ENCODE measurements at places on chromosomes 13 and 19.

DNA sequence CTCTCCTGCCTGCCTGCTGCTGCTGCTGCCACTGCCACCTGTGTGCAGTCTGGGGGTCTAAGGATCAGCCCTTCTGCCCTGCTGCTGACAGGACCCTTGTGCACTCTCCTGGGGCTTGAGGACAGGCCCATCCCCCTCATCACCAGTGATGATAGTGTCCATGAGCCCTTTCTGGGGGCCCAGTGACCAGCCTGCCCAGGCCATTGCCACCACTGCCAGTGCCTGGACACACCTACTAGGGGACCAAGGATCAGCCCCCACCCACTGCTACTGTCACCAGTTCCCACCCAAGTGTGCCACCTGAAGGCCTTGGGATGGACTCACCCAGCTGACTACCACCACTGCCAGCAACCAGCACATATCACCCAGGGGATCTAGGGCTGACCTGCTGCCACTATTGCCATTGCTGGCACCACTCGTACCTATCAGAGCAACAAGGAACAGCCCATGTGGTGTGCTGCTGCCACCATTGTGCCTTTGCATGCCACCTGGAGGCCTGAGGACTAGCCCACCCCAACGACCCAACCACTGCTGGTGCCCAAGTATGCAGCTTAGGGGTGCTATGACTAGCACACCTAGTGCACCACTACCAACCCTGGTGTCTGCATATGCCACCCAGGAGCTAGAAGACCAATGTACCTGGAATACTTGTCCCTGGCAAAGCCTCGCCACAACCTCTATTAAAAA lies 994.3 kb downstream of the PCDH17 start:
- DNase-seq, result no peak

- DNase-seq, result peak; percentile 74
Measured at GRCh38 chr19:13152974-13153568, 2.9 kb downstream of the IER2 start.

DNA sequence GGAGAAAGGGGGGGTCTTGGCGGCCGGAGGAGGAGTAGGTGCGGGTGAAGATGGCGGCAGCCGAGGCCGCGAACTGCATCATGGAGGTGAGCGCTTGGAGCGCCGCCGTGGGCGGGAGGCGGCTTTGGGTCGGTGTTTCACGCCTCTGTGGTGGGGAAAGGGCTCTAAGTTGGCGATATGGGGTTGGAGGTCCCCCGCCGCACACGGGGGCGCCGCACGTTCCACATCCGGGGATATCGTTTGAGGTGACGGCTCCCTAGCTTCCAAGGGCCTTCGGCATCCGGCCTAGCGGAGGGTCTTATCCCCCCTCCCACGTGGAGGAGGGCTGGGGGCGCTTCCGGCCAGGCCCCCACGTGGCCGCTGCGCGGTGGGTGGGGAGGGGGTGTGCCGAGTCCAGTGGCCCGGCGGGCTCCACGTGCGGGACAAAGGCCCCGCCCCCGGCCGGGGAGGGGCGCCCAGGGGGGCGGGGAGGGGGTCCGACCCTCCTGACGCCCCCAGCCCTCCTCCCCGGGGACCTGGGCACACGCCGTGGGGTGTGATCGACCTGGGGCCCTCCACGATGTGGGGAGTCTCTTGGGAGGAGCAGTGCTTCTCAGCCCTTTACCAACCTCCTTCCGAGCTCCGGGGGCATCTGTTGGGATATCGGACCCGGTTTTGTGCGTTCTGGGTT lies at the start of gene PRMT1:
PRMT1 (plus strand) TSS at position 41 of the 670 bp plus-strand sequence; CDS start at position 51, 10 bp downstream.
- no peak for DNase-seq

DNA sequence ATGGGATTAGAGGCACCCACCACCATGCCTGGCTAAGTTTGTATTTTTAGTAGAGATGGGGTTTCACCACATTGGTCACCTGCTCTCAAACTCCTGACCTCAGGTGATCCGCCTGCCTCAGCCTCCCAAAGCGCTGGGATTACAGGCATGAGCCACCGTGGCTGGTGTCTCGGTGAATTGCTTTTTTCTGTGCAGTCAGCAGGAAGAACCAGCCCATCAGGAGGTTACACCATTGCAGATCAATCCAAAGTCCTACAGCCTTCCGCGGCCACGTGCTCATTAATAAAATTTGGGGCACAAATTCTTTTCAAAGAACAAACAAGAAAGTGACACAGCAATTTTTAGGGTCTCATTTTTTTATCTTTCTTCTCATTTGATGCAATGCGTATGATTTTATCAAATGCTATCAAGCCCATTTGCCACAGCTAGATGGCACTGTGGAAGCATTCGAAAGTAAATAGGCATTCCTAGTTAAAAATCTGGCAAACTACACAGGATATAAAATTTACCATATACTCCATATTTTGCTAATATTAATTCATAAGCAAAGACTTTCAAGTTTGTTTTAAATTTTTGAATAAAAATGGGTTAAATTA lies 54.4 kb upstream of the ZNF835 start:
- no peak for DNase-seq

DNA sequence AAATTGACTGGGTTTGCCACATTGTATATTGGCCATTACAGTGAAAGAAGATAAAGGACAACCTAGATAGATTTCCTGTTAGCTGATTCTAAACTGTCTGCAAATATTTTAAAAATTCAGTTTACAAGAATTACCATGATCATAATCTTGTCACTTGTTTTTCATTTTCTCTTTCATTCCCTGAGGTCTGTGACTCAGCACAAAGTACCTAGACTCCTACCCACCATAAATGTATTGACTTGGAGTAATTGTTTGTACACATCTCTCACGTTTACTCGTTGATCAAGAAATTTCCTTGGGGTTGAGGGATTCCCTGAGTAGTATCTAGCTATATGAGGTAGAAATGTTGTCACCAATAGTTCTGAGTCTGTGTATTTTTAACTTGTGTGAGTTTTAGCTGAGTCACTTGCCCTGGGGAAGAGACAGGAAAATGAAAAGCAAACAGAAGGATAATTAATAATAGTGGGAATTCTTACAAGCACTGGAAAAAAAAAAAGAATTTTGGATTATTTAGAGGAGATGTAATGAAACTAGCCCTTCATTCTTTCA lies 299.2 kb upstream of the DACH1 start:
- DNase-seq, result no peak
